ENCODE measurements at places on chromosomes 16 and 17. TPM values are rescaled to one million over a fixed set of nuclear protein-coding genes. Genes with fewer than 3 reads are reported as not detected.

GRCh38 chr17:76243826-76244679 is 3.8 kb upstream of the RNF157 start:
- no peak overlapping the region for H3K4me3 ChIP-seq
- no peak overlapping the region for H3K27ac ChIP-seq
- peaks cover 27% of the 10 kb centered on the region for H3K4me1 ChIP-seq
- no peaks in the 10 kb centered on the region for H3K27me3 ChIP-seq
- no peak for DNase-seq

DNA sequence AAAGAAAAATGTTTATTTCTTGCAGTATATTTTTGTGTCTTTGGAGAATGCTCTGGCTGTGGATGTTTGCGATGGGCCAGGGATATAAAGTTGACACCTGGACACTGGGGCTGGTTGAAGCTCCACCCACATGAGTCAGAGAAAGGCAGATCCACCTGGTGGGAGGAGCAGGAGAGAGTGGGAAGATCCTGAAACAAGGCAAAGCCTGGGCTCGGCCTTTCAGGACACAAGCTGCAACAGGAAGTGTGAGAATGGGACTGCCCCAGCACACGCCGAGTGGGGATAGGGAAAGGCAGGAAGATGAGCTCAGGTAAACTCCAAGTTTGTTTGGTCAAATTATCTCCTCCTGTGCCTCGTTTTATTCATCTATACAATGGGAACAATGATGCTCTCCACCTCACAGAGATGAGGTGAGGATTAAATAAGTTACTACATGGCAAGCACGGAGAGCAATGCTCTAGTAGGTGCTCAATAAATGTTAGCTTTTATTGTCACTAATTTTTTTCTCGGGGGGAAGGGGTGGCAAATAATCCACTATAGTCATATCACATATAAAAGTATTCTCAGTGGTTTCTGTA is 21.4 kb upstream of the PITPNM3 start:
- 0 out of 2 replicates have a peak, but pooled peaks cover 10% of the 10 kb centered on the region for H3K36me3 ChIP-seq
- H3K4me1 ChIP-seq: no peaks in the 10 kb centered on the region
- no peaks in the 10 kb centered on the region for H3K27me3 ChIP-seq

DNA sequence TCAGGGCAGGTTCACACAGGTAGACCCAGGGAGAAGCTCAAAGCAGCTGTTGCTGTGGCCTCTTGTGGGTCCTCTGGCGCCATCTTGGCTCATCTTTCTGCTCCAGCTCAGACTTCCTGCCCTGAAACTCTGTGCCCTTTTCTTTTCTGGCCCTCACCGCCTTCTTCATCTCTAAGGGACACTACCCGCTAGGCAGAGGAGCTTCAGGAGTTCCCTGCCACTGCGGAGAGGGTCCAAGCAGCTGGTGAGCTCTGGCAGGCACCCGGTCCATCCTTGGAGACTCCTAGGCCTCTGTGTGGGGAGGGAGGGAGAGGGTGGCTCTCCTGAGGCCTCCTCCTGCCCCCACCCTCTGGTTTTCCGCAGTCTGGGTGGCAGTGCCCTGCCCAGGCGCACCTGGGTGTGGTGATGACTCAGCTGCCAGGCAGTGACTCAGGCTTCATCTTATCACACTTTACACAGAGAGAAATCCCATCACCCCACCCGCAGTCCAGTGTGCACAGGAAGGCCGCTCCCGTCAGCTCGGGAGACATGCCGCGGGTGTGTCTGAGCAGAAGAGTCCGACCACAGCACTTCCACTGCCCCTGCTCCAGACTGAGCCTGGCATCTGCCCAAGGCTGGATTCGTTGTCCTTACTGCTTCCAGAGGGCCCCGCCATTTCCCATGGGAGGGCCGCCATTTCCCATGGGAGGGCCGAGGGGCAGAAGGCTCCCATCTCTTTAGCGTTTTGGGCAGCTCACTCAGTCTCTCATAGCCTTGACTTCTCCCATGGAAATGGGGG is 7.3 kb downstream of the NT5C start:
- peak; percentile 97 for DNase-seq
- H3K27ac ChIP-seq: peak overlapping the region; percentile 93
- H3K4me1 ChIP-seq: peaks cover 39% of the 10 kb centered on the region
- peak overlapping the region; percentile 45 for H3K4me3 ChIP-seq
- H3K27me3 ChIP-seq: no peaks in the 10 kb centered on the region

DNA sequence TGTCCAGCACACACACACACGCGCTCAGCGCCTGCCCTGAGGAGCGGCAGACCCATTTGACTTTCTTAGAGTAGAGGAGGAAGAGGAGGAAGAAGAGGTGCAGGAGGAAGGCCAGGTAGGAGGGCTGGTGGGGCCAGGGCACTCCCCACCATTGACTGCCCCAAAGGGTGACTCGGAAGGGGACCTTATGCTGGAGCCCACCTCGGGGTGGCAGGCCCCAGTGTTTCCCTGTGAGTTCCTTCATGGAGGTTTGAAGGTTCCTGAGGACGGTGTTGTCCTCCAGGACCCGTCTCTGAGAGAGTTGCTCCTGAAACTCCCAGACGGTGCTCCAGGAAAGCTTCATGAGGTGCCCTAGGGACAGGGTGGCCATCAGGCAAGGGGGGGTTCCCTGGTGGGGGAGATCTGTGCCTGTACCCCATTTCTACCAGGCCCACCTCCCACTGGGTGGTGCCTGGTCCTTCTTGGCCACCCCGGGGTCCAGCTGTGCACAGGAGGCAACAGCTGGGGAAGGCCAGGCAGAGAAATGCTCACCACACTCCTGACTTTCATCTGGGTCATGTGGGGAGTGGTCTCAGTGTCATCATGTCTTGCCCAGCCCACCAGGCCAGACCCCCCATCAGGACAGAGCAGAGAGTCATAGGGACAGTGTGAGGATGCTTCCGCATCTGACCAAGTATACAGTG is 89.5 kb downstream of the TNFRSF13B start:
- H3K27ac ChIP-seq: no peak overlapping the region
- no peak overlapping the region for H3K4me3 ChIP-seq
- no peaks in the 10 kb centered on the region for H3K27me3 ChIP-seq
- DNase-seq: no peak
- H3K4me1 ChIP-seq: no peaks in the 10 kb centered on the region
- no peaks in the 10 kb centered on the region for H3K36me3 ChIP-seq

GRCh38 chr16:66030036-66030435 is 336.5 kb upstream of the CDH5 start:
- no peaks in the 10 kb centered on the region for H3K4me1 ChIP-seq
- H3K27ac ChIP-seq: no peak overlapping the region
- H3K36me3 ChIP-seq: no peaks in the 10 kb centered on the region
- no peak overlapping the region for H3K4me3 ChIP-seq

Gene CNTD1
- not detected for total RNA-seq

DNA sequence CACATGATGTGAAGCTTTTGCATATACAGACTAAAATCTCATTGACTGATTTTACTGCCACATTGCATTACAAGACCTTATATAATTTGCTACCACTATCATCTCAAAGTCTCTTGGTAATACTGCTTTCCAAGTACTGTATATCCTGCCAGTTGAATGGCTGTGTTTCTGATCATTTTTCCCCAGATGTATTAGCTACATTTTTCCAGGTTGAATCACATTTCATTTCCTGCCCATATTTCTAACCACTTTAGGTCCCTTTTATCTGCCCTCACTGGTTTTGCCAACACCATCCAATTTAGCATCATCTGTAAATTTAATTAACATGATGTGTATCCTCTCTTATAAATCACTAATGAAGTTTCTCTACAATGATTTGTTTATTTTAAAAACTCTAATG is 365.7 kb upstream of the PMFBP1 start:
- no peak overlapping the region for H3K4me3 ChIP-seq
- no peaks in the 10 kb centered on the region for H3K36me3 ChIP-seq
- H3K27me3 ChIP-seq: no peaks in the 10 kb centered on the region

- no peak overlapping the region for H3K27ac ChIP-seq
- H3K4me1 ChIP-seq: no peaks in the 10 kb centered on the region
- no peak overlapping the region for H3K4me3 ChIP-seq
- no peak for DNase-seq
- H3K36me3 ChIP-seq: no peaks in the 10 kb centered on the region
- H3K27me3 ChIP-seq: peaks cover 83% of the 10 kb centered on the region
These were observed 124.1 kb upstream of the RCVRN start for GRCh38 chr17:10029129-10029528.

Gene PDILT
- not detected for total RNA-seq

DNA sequence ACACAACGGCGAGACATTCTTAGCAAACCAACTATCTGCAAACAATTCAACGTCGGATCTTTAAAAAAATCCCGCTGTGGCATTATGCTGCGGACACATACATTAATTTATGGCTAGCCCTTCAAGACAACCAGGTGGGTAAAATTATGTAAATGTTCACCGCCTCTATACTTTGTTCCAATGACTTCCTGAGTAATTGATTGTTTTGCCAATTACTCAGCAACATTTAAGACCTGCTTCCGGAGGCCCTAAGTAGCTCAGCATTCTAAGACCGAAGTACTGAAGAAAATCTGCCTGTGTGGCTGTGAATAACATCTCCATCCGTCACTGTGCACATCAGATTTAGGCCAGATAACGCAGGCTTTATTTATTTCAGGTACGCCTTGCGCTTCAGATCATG is 23.3 kb downstream of the QPRT start:
- no peak overlapping the region for H3K27ac ChIP-seq

DNA sequence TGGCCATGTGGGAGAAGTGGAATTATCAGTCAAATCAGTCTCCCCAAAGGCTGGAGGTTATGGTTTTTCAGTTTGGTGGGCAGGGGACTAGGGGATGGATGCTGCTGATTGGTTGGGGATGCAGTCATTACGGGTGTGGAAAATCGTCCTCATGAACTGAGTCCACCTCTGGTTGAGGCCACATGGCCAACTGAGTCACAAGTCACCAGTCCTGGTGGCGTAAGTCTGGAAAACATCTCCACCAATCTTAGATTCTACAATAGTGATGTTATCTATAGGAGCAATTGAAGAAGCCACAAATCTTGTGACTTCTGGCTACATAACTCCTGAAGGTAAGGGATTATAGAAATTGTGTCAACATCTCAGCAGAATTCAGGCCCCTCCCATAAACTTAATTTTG is 5.2 kb upstream of the RNF135 start:
- H3K4me3 ChIP-seq: no peak overlapping the region
- no peaks in the 10 kb centered on the region for H3K27me3 ChIP-seq
- no peak overlapping the region for H3K27ac ChIP-seq
- no peak for DNase-seq
- H3K4me1 ChIP-seq: peaks cover 9% of the 10 kb centered on the region
- H3K36me3 ChIP-seq: no peaks in the 10 kb centered on the region

Gene NEUROD2
- not detected for total RNA-seq

Gene GOT2
- total RNA-seq: 105 TPM

Gene CBFA2T3
- total RNA-seq: 0.88 TPM

DNA sequence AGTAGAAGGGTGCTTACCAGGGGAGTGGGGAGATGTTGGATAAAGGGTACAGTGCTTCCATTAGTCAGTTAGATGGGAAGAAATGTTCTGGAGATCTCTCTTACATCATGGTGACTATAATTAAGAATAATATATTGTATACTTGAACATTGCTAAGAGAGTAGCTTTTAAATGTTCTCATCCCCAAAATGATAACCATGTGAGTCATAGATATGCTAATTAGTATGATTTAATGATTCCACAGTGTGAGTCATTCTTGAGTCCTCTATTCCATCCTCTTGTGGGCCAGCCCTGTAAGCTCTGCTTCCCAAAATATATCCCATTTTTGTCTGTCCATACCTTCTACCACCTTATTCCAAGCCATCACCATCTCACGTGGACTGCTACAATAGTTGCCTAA is 80.6 kb upstream of the CDH11 start:
- no peak for DNase-seq
- H3K4me3 ChIP-seq: no peak overlapping the region
- H3K36me3 ChIP-seq: no peaks in the 10 kb centered on the region
- H3K27me3 ChIP-seq: no peaks in the 10 kb centered on the region
- H3K27ac ChIP-seq: no peak overlapping the region
- H3K4me1 ChIP-seq: no peaks in the 10 kb centered on the region

Gene RMI2
- 38.0 TPM for total RNA-seq

DNA sequence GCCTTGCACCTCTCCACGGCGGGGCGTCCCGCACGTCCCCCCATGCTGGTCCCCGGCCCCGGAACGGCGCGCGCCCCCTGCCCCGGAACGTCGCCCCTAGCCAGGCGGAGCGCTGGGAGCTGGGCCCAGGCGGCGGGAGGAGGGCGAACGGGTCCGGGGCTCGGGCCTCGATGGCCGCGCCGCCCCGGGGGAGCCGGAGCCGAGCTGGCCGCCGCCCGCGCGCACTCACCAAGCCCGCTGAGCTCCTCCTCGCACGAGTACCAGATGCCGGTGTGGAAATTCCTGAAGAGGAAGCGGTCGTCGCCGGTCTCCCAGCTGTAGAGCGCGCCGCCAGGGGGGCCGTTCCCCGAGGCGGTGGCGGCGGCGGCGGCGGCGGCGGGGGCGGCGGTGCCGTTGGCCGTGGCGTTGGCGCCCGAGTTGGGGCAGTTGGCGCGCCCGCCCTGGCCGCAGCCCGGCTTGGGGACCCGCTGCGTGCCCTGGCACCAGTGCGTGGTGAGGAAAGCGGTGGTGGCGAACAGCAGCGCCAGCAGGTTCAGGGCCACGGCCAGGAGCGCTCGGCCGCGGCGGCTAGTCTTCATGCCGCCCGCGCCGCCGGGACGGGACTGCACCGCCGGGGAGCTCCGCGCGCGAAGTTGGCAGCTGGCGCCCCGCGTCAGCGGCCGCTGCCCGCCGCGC is 530 bp downstream of the GSG1L start:
- no peaks in the 10 kb centered on the region for H3K4me1 ChIP-seq
- no peak overlapping the region for H3K27ac ChIP-seq
- no peaks in the 10 kb centered on the region for H3K36me3 ChIP-seq
- H3K4me3 ChIP-seq: no peak overlapping the region
- DNase-seq: no peak

GRCh38 chr16:89805136-89805905 is 11.1 kb downstream of the FANCA start:
- H3K27ac ChIP-seq: no peak overlapping the region
- no peak for DNase-seq
- H3K4me3 ChIP-seq: no peak overlapping the region
- no peaks in the 10 kb centered on the region for H3K27me3 ChIP-seq
- H3K4me1 ChIP-seq: no peaks in the 10 kb centered on the region

DNA sequence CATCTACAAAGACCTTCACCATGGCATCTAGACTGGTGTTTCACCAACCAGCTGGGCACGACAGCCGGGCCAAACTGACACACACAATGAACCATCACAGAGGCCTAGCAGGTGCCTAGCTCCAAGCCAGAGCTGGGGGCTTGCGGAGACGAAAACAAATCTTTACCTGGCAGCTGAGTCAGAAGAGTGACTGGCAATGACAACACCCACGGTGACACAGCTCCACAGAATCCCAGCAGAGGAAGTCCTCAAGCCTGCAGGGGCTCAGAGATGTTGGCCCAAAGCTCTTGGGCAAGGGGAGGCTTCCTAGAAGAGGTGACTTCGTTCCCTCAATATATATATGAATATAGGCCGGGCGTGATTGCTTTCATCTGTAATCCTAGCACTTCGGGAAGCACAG is 5.1 kb downstream of the MMP25 start:
- no peak overlapping the region for H3K4me3 ChIP-seq
- DNase-seq: no peak
- H3K36me3 ChIP-seq: no peaks in the 10 kb centered on the region
- H3K27me3 ChIP-seq: no peaks in the 10 kb centered on the region
- no peak overlapping the region for H3K27ac ChIP-seq
- H3K4me1 ChIP-seq: no peaks in the 10 kb centered on the region

GRCh38 chr16:59759296-59759695 is 1025.2 kb upstream of the GOT2 start:
- H3K4me1 ChIP-seq: no peaks in the 10 kb centered on the region
- no peaks in the 10 kb centered on the region for H3K36me3 ChIP-seq
- H3K27ac ChIP-seq: no peak overlapping the region
- H3K27me3 ChIP-seq: peaks cover 16% of the 10 kb centered on the region
- DNase-seq: no peak

GRCh38 chr16:50011707-50012106 is 13.3 kb upstream of the CNEP1R1 start:
- DNase-seq: no peak
- H3K4me3 ChIP-seq: no peak overlapping the region
- peaks cover 37% of the 10 kb centered on the region for H3K27me3 ChIP-seq

Gene TP53TG3C
- total RNA-seq: not detected

Gene ENPP7
- not detected for total RNA-seq

All from PC-9 (cell line).